ENCODE measurements at places on chromosomes 6 and 20.

- DNase-seq = no peak
Measured at GRCh38 chr20:47544852-47545251, 43.2 kb downstream of the NCOA3 start.

- DNase-seq = no peak
Measured at GRCh38 chr6:93104195-93104817, 315.1 kb downstream of the EPHA7 start.

- DNase-seq = no peak
Measured at GRCh38 chr20:15875446-15875845, 697.8 kb downstream of the KIF16B start.

DNA sequence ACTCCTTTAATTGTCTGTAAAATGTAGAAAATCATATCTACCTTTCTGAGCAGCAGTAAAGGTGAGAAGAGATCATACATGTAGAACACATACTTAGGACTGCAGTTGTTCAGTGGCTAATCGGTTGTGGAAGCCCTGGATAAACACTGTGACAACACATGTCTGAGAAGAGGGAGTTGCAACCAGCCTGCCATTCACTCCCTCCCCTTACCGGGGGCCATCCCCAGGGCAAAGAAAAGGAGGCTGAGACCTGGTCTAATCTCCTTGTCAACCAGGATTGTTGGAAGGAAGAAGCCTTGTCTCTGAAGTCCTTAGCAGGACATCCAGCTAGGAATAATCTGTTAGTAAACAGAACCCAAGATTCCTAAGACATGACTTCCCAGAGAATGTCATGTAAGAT lies 462.5 kb upstream of the AGPAT4 start:
- DNase-seq = no peak

- no peak for DNase-seq
Measured at GRCh38 chr6:88111991-88112390, 54.2 kb downstream of the CNR1 start.

GRCh38 chr6:152206072-152206818 lies 398.8 kb downstream of the ESR1 start:
- DNase-seq = peak; percentile 22

- no peak for DNase-seq
Measured at GRCh38 chr20:41367956-41368355, 1.3 kb upstream of the EMILIN3 start.

Measured in activated CD4-positive, alpha-beta T cell treated with anti-CD3 and anti-CD28 coated beads for 1 hour (primary cell).